CD4-positive, alpha-beta T cell treated with Interleukin-12 subunit alpha and Interleukin-12 subunit beta, for 1 hour (primary cell): ENCODE measurements at places on chromosomes 6 and 20.

- DNase-seq: no peak
These were observed 830 bp upstream of the CYP24A1 start for GRCh38 chr20:54174457-54175175.

GRCh38 chr20:4891997-4892396 lies 109.3 kb downstream of the SLC23A2 start:
- no peak for DNase-seq

DNA sequence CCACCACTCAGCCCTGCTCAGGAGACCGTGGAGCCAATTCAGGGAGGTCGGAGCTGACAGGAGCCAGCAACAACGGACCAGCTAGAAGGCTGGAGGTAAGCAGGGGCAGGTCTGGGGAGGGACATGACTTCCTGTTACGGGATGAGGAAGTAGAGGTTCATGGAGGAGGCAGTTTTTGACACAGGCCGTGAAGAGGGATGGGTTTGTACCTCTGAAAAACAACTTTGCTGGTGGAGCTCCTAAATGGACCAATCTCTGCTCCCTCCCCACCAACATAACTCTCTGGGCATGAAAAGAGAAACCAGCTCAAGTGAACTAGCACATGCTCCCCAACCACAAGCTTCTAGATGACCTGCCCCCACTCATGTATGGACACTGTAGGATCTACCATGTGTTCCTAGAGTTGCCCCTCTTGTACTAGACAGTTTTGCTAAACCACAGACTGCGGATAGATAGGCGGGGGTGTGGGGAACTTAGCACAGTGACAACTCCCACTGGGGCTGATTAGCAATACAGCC lies 31.4 kb downstream of the RALGAPA2 start:
- no peak for DNase-seq

GRCh38 chr6:22411376-22412105 lies 114.7 kb upstream of the PRL start:
- DNase-seq: no peak
